ENCODE measurements at places on chromosomes 7 and 10. TPM values are rescaled to one million over a fixed set of nuclear protein-coding genes. Genes with fewer than 3 reads are reported as not detected.

The LRRC17 gene
- 20.2 TPM for total RNA-seq

The MUC3A gene
- total RNA-seq, result not detected

The FMC1 gene
- 21.0 TPM for total RNA-seq

The VSTM4 gene
- total RNA-seq, result 0.29 TPM

GRCh38 chr7:55508221-55509011 is 63.9 kb downstream of the VOPP1 start:
- no peak for DNase-seq

DNA sequence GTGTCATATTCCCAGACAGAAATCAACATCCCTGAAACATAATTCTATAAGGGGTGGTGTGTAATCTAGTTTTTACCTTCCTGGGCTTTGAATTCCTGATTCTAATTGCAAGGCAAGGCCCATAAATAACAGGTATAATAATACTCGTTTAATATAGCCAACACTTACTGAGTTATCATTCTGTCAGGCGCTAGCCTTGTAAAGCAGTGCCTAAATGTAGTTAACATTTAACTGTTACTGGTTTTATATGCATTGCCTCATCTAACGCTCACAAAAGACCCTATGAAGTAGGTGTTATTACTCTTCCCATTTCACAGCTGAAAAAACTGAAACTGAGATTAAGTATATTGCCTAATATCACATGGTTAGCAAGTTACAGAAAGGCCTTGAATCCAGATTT is 772.5 kb downstream of the SUGCT start:
- DNase-seq, result no peak

DNA sequence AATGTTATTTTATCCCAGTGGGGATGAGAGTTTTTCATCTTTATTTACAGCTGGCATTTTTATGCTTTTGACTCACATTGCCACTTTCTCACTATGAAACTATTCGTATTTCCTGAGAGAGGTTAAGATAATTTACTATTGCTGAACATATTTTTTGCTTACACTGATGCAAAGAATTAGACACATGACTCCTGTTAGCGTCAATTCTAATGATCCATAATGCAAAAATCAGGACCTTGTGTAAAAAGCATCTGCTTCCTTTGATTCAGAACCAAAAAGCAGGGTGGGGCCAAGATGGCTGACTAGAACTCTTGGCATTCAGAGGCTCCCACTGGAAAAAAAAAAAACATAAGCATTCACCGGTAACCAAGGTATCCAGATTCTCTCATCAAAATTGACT is 464.8 kb downstream of the SEMA3D start:
- no peak for DNase-seq

DNA sequence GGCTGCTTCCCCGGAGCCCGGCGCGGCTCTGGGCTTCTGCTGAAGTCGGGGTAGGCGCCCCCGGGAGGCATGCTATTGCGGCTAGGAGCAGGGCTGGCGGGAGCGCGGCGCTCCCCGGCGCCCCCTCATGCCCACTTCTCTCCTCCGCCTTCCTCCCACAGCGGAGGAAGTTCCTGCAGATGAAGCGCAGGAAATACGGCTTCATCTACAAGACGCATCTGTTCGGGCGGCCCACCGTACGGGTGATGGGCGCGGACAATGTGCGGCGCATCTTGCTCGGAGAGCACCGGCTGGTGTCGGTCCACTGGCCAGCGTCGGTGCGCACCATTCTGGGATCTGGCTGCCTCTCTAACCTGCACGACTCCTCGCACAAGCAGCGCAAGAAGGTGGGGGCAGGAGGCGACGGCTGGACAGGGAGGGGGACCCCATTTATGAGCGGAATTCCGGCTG is 479 bp downstream of the CYP26A1 start:
- no peak for DNase-seq

DNA sequence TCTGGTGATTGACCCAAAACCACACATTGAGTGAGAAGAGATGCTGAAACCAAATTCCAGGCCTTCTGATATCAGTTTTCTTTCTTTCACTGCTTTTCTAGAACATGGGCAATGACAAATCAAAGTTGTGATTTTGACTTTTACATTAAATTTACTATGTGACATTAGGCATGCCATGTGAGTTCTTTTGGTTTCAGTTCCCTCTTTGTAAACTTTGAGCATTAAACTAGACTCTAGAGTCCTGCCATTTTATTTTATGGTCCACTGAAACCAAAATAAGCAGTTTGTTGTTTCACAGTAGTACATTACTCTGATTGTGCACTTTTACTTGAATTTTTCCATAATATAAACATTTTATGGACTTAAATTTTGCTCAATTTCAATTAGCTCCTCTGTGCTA is 381.1 kb upstream of the SEMA3D start:
- DNase-seq, result no peak

GRCh38 chr10:8596929-8597472 is 542.5 kb downstream of the GATA3 start:
- DNase-seq, result peak; percentile 21
